Small intestine (tissue), 16 donors: ENCODE measurements at places on chromosomes 3 and 15.

GRCh38 chr15:80855206-80855605 lies 76.0 kb downstream of the CEMIP start:
- no peak for DNase-seq

DNA sequence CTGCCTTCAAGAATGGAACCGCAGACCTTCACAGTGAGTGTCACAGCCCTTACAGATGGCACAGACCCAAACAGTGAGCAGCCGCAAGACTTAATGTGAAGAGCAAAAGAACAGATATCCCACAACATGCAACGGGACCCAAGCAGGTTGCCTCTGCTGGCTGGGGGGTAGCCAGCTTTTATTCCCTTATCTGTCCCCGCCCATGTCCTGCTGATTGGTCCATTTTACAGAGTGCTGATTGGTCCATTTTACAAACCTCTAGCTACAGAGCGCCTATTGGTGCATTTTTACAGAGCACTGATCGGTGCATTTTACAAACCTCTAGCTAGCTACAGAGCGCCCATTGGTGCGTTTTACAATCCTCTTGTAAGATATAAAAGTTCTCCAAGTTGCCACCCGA lies 102.0 kb upstream of the IGF1R start:
- DNase-seq = no peak

DNA sequence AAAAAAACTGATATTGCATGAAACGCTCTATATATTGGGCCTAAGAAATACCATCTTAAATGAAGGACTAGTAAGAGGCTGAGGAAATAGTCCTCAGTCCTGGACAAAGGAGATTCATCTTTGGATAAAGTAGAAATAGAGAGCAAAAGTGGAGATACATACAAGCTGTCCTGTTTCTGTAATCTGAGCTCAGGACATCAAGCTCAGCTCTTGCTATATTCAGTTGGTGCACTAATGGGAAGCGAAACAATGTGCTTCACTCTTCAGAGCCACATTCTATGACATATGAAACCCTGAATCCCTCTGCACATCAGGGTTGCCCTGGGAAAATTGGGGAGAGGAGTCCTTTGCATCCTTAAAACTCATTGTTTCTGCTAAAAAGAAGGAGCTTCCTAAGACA lies 290.7 kb downstream of the VPS13C start:
- no peak for DNase-seq

GRCh38 chr3:101266566-101266965 lies 53.8 kb downstream of the IMPG2 start:
- no peak for DNase-seq

DNA sequence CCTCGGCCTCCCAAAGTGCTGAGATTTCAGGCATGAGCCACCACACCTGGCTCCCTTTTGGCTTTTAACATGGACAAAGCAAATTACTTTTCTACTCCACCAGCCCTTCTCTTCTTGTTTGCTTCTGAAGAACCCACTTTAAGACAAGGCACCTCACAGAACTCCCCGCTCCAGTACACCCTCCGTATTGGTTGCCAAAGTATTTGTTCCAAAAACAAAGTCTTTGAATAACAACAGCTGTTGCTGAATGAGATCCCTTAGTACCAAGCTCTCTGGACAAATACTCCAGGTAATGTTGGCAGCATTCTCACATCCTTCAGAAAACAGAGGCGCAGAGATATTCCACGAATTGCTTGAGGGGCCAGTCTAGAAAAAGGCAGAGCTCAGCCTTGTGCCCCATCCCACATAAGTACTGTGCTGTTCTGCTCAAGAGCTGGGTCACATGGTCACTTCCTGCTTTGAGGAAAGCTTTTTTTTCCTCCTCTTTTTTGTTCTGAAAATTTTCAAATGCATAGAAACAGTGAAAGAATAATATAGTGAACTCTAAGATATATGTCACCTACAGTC lies 7.3 kb upstream of the CHCHD6 start:
- no peak for DNase-seq
